ENCODE measurements at places on chromosomes 7 and 10. TPM values are rescaled to one million over a fixed set of nuclear protein-coding genes. Genes with fewer than 3 reads are reported as not detected.

Gene AMPH
- total RNA-seq = not detected

Gene HTR5A
- total RNA-seq = not detected

Gene LLCFC1
- not detected for total RNA-seq

Gene CALN1
- total RNA-seq = not detected

Gene C7orf33
- total RNA-seq = not detected

Gene TMEM178B
- 0.82 TPM for total RNA-seq

Gene POP7
- total RNA-seq = 39.2 TPM

Gene SPDYE5
- not detected for total RNA-seq

Gene KIAA1217
- total RNA-seq = 79.2 TPM

Gene BEND7
- total RNA-seq = 30.3 TPM

- no peak for DNase-seq
Measured at GRCh38 chr10:90879062-90879461, 7.3 kb downstream of the RPP30 start.

DNA sequence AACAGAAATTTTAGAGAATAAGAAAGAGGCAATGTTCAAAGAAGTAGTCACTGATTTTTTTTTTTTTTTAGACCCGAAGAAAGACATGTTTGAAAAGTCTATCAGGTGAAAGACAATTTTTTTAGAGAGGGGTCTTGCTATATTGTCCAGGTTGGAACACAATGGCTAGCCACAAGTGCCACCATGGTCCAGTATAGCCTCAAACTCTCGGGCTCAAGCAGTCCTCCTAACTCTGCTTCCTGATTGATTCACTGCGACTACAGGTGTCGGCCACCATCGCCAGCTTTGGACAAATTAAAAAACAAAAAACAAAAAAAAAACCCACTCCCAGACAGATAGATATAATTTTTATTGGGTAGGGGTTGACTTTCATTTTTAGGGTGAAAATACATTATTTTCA lies 22.3 kb downstream of the FAM149B1 start:
- DNase-seq = no peak

DNA sequence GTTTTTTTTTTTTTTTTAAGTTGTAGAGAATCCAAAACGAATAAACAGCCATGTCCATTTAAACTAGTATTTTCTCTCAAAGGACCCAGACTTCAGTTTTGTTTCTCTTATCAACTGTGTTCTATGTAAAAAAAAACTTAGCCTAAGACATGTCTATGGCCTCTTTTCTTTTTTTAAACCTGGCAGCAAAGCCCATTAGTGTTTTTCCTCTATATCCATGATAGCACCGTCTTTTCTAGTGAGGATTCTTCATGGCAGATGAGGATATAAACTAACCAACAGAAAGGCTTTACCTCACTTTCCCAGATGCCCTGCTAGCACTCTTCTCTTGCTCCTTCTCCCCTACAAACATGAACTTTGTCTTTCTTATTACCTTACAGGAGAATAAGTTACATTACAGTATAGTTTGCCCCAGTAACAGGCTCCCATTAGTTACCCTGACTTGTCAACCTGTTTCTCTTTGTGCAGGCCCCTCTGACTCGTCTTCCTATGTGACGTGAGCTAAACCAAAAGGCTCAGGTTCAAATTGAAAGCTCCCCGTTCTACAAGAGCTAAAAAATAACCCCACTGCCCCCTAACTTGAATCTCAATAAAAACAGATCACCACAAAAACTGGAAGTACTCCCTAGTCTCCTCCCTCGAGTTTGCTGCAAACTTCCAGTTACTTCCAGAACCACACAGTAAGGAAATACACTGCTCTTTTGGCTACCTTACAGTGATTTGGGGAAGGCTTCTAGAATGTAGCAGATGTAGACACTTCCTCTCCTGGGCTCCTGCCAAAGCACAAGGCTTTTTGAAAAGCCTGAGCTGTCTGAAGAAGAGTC lies 20.1 kb downstream of the P4HA1 start:
- peak; percentile 41 for DNase-seq

- DNase-seq = peak; percentile 41
Measured at GRCh38 chr10:86678999-86679792, 10.9 kb downstream of the LDB3 start.

GRCh38 chr10:24406809-24407483 lies 198.0 kb downstream of the KIAA1217 start:
- DNase-seq = no peak

DNA sequence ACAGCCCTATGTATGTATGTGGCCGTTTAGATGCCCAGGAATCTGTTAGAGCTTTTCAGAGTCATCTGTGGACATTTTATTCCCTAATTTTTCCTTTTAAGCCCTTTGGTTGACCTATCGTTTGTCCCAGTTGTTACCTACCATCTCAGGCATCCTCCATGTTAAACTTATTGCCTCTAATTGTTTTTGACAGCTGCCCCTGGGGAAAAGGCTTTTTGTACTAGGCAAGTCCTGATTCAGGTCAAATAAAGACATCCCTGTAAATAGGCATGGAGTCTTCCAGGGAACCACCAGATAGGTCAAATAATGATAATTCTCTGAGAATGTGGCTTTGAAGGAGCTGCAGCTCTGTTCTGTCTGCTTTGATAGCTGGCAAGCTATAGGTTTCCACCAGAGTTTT lies 87.7 kb upstream of the CYP26C1 start:
- DNase-seq = no peak

GRCh38 chr7:80244206-80244916 lies 109.7 kb downstream of the GNAI1 start:
- DNase-seq = no peak

GRCh38 chr7:157506268-157506667 lies 169.5 kb downstream of the DNAJB6 start:
- no peak for DNase-seq

DNA sequence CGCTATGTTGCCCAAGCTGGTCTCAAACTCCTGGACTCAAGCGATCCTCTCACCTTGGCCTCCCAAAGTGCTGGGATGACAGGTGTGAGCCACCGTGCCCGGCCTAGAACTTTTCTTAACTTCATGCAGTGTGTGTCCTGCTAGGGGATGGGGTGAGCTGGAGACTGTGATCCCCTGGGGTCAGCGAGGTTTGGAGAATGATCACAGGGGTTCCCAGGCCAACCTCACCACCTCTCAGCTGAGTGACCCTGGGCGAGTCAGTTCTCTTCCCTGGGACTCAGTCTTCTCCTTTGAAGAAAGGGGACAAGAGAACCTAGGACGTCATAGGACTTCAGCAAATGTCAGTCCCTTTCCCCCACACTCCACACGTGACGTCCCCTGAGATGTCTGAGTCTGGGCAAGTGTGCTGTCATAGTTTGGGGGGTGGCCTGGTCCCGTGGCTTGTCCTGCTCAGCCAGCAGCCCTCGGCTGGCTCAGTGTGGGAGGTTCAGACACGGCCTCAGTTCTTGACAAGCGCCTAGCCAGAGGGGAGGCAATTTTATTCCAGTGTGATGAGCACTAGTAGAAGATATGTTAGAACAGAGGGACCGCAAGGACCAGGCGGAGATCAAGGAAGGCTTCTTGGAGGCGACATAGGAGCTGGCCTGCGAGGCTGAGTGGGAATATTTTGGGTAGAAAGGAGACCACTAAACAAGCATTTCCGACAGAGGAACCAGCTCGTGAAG lies 43.3 kb upstream of the ELN start:
- DNase-seq = no peak

- no peak for DNase-seq
Measured at GRCh38 chr10:123472606-123473005, 193.5 kb upstream of the GPR26 start.

GRCh38 chr10:124867304-124867703 lies 65.7 kb downstream of the ABRAXAS2 start:
- no peak for DNase-seq

- no peak for DNase-seq
Measured at GRCh38 chr7:136064627-136065237, 87.6 kb upstream of the MTPN start.

GRCh38 chr10:18860631-18861240 lies 187.9 kb upstream of the MALRD1 start:
- DNase-seq = no peak

GRCh38 chr10:113381981-113382509 lies 170.8 kb upstream of the HABP2 start:
- DNase-seq = no peak

- peak; percentile 4 for DNase-seq
Measured at GRCh38 chr7:44289341-44290251, 35.8 kb downstream of the CAMK2B start.

DNA sequence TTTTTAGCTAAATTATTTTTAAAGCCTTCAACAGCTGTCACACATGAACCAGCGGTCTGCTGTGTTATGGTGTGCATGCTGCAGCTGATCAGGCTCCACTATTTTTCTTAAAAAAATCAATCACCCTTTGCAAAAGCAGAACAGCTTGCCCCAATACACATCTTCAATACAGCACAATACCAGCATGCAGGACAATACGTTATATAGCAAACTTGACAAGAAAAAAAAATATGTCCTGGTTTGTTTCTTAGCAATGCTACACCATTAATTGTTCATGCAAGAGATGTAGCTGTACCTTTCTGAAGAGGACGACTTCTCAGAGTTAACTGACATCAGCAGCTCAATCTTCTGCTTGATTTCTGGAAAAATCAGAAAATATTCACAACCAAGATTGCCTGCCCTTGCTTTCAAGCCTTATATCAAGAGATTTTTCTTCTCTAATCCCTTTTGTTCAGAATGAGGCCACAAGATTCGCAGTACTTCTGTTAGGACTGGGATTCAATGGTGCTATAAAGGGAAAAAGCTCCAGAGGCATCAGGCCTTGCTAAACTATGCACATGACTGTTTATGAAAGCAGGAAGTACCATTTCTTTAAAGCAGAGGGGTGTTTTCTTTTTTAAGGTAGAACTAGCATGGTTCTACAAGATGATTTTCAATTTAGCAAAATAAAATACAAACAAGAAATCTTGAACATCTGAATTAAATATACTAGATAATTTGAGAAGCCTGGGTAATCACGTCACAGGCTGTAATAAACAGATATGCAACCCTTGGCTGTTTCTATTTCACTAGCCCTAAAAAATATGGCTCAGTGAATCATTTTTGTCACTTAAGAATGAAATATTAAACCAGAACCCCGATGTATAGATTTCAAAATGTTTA lies 120.0 kb downstream of the SRPK2 start:
- no peak for DNase-seq

GRCh38 chr10:30811276-30812017 lies 181.9 kb upstream of the LYZL2 start:
- DNase-seq = no peak

GRCh38 chr10:71213127-71213621 lies 804 bp downstream of the UNC5B start:
- DNase-seq = peak; percentile 75

DNA sequence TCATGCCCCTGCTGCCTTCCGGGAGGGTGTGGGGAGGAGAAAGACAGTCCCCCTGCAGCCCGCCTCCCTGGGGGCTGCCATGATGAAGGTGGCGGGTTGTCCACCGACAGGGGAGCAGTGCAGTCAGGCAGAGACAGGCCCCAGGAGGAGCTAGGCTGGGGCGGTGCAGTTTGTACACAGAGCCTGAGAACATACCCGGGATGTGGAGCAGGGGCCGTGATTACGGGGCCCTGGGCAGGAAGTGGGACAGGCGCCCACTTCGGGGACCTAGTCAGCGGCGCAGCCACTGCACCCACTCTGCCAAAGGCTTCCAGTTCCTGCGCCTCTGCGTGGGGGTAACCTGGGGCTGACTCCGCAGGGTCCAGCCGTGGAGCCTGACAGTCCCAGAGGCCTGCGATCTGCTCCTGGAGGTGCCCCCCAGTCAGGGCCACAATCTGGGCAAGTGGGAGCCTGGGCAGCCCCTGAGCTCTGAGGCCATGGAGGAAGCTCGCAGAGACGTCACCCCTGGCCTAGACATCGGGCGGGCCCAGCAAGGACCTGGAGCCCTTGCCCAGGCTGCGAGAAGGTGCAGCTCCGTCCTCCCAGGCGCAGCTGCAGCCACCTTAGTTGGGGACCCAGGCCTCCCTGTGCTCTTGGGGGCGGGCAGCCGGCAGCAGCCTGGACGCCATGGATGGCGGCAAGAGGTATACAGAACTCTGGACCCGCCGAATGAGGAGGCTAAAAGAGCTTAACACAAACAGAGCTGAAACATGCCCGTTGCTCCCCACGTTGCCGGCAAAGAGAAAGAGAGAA lies 1356.8 kb downstream of the XPNPEP1 start:
- no peak for DNase-seq

DNA sequence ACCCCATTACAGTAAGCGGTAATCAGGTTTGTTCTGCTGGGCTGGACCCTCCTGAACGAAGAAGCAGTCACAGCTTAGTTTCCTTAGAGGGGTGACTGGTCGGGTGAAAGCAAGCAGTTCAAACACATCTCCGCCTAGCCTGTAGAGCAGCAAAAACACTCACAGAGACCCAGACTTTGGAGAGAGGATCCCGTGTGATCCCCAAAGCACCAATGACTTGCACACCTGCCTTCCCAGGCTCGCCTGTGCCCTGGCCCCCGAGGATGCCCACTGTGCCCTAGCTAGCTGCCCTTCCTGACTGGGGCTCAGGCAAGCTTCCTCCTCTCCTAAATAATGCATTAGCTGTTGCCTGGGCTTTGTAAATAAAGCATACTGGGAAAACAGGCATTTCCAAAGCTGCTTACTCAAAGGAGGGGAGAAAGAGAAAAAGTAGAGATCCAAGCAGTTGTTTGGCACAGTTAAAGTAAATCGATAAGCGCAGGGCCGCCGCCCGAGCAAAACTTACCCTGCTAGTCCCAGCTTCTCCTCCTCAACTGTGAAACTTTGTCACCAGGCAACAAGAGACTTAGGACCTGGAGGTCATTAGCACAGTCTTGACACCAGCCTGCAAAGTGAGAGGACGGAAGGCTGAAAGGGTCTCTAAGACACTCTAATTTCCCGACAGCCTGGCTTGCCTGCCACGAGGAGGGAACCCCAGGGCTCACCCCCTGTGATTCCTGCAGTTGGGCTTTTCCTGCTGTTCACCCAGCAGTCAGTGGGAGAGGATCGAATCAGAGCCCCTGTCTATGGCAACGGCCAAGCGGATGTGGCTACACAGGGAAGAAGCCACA lies 4.8 kb downstream of the LRRC18 start:
- no peak for DNase-seq

DNA sequence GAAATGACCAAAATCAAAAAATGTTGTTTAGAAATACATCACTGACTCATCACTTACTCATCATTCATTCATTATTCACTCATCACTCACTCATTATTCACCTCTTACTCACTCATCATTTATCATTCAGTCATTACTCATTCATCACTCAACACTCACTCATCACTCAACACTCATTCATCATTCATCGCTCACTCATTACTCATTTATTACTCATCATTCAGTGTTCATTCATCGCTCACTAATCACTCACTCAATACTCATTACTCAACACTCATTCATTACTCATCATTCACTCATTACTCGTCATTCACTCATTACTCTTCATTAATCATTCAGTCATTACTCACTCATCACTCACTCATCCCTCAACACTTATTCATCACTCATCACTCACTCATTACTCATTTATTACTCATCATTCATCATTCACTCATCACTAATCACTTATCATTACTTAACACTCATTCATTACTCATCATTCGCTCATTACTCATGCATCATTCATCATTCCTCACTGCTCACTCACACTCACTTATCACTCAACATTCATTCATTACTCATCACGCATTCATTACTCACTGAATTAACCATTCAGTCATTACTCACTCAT lies 238.5 kb downstream of the ADARB2 start:
- no peak for DNase-seq
